ENCODE measurements at places on chromosomes 11 and 22.

- no peak for DNase-seq
Observed at GRCh38 chr22:39603345-39603744, 32.8 kb downstream of the CACNA1I start.

- DNase-seq, result no peak
Observed at GRCh38 chr11:134466610-134467567, 54.8 kb upstream of the B3GAT1 start.

DNA sequence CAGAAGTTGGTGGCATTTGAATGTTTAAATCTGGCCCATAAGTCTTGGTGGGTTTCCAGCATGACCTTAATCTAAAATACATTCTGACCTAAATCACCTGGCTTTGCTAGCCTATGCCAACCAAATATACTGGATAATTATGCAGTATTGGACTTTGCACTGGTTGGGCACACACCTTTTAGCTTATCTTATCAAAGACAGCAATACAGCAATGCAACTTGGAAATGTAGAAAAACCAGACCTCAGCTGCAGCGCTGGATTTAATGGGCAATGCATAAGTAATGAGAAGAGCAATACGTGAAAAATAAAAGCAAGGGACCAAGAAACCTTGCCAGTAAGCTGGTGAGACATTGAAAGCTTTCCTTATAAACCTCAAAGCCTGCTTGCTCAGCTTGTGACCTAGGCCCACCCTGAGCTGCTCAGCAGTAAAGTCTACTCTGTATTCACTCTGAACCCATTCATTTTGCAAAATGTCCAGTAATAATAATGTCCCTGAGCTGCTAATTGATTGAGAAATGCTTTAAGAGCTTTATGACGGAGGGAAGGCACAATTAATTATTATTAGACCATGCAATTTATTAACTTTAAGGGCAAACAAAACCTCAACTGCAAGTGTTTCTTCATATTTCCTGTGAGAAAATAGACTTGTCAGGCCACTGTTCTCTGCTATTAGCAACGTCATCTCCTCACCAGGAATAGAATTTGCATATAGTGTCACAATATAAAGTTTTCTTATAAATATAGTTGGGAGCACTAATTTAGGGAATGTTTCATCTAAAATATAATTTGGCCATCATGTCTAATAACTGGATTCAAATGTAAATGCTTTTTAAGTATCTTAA is 49.4 kb upstream of the CEP295 start:
- DNase-seq, result no peak

DNA sequence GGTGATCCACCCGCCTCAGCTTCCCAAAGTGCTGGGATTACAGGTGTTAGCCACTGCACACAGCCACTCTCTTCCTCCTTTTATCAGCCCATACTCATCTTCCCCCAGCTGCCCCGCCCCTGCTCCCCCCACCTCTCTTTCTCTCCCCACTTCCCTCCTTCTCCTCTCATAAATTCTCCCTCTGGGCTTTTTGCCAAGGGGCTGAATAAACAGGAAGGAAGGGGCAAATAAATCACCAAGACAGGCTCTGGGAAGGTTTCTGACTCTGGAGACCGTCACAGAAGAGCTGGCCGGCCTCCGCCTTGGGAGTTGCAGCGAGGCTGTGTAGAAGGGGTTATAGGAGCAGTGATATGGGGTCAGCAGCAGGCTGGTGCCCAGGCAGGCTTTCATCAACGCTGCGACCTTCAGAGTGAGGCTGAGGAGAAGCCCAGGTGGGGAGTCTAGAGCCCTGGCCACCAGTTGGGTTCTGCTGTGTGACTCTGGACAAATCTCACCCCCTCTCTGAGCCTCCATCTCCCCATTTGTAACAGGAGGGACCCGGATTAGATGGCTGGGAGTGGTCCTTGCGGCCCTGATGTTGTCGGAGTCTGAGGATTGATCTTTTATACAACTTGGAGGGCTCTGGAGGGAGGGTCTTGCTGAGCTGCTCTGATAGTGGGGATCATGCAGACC is 62.6 kb upstream of the RASD2 start:
- peak; percentile 52 for DNase-seq

- DNase-seq, result no peak
Observed at GRCh38 chr11:133361689-133361994, 170.7 kb downstream of the OPCML start.

DNA sequence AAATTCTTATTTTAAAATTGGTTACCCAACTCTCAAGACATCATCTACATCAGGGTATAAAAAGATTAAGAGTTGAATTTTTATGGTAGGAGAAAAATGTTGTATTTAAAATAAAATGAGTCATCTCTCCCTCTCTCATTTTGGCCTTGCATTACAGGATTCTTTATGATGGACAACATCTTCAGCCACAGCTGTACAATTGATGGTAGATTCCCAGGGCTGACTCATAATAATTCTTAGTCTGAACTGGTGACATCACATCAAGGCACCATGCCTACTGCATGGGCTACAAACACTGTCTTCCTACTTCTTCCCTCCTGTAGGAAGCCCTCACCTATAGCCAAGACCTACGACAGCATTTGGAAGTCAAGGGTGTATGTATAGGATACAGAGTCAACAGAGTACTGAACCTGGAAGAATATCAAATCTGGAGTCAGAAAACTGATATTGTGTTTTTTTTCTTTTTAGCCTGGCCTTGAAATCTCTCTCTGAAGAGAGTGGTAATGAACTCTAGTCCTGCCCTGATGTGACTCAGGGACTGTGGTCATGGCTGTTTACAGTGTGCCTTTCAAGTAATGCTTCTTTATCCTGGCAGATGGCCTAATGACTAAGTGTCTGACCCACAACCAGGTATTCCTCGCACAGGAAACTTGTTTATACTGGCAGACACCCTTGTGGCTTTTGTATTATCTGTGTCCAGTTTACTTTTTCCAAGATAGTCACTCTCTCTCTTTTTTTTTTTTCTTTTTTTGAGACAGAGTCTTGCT is 32.5 kb downstream of the MRGPRX2 start:
- DNase-seq, result no peak

DNA sequence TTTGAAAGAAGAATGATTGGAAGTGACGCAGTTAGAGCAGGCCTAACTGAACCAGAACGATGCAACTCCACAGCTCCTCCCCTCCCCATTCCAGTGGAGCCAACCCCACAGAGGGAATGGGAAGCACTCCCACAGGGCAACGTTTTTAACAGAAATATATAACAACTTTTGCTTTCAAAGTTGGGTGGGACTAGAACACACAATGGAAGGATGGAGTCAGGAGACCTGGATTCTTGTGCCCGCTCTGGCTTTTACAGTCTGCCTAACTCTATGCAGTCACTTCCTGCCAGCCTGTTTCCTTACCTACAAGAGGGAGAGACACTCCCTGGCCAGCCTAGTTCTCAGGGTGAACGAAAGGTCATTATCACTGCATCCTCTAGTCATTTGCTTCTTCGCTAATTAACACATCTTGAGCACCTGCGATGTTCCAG is 75.5 kb downstream of the PACSIN2 start:
- no peak for DNase-seq

DNA sequence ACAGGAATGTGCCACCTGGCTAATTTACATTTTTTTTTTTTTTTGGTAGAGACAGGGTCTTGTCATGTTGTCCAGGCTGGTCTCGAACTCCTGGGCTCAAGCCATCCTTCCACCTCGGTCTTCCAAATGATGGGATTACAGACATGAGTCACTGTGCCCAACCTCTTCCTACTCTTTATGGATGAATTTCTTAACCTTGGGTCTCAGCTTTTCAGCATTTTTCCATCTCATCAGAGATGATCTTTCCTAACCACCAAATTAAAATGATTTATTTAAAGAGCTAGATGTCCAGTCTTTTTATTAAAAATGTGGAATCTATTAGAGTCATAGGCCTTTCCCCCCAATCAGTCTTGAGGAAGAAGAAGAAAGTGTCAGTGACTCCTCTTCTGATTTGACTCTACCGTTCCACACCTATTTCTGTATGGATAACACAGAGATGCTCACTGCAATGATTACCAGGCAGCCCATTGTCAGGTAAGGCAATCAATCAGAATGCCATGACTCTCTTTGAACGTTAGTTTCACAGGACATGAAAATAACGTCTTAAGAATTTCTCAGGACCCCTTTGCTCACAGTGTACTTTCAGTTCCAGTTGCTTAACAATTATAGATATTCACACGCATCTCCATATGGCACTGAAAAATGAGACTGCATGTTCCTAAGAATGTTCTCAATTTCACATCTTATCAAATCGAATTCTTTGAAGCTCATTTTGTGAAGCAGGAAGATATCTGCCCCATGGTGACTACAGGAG is 51.0 kb downstream of the MIAT start:
- no peak for DNase-seq

GRCh38 chr22:43288378-43288777 is 54.8 kb downstream of the SCUBE1 start:
- no peak for DNase-seq

GRCh38 chr22:27970596-27971220 is 51.7 kb upstream of the PITPNB start:
- DNase-seq, result no peak
